Activated CD4-positive, alpha-beta T cell treated with anti-CD3 and anti-CD28 coated beads, Interleukin-2, amount 50 U/mL, for 4 hours (primary cell): ENCODE measurements at places on chromosomes 5 and 9.

GRCh38 chr5:128273736-128274135, 190.2 kb downstream of the SLC12A2 start:
- no peak for DNase-seq

DNA sequence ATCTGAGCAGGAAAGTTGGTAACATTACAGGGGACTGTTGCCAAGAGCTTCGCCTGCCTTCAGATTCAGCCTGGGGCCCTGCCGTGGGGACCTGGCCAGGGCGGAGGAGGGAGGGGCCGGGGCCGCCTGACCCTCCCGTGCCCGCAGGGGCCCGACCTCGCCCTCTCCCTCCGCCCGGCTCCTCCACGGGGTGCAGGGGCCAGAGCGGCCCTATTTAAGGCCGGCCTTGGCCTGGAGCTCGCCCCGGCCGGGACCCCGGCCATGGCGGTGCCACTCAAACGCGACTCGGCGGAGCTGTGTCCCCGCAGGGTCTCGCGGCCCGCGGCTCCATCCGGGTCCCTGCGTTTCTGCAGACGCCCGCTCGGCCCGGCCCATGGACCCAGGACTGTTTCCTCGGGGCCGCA, 757 bp downstream of the TMEM250 start:
- DNase-seq: no peak

DNA sequence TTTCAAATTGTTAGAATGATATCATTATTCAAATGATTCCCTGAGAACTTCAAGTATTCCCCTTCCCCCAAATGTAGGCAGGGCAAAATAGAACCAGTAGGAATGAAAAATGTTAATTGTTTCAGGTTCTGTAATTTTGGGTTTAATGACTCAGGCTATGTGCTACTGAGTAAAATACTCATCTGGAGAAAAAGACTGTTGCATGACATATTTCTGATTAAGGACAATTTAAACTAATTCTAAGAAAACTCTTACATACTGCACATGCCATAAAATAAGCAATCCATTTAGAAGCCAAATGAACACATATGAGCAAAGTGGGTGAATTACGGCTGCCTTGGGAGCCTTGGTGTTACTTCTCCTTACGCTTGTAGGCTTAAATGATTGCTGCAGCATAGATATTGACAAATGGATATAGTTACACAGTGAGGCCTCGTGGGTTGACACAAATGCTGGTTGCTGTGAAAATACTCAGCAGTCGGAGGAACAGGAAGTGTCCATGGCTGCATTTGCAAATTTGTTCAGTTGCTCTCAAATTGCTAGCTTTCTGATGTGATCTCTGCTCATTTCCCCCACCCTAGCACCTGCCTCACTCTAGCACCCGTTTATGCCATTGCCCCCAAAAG, 174.9 kb upstream of the DMAC1 start:
- no peak for DNase-seq

GRCh38 chr5:43635374-43635773, 32.4 kb downstream of the NNT start:
- no peak for DNase-seq

- DNase-seq: no peak
Observed at GRCh38 chr9:105282870-105283621, 38.6 kb downstream of the SLC44A1 start.

DNA sequence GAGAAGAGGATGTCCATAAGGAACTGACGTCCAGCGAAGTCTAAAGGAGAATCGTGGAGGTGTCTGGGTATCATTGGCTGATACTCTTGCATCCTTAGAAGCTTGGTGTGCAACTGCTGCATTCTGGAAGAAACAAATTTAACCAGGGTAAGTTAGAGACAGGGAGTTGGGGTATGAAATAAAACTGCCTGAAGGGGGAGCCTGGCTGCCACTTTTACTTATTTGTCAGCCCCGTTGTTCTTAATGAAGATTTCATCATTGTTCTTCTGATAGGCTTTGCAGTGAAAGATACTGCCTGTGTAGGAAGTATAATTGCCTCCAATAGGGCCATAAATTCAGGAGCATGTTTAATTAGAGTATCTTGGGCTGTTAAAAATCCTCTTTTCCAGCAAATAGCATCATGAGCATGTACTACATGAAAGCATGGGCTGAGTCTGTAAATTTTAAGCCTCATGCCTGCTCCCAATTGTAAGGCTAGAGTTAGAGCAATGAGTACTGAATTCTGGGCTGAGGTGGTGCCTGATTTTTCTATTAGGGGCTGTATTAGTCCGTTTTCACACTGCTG, 1264.5 kb upstream of the ACO1 start:
- DNase-seq: peak; percentile 25

GRCh38 chr9:12816656-12817101, 41.9 kb downstream of the LURAP1L start:
- no peak for DNase-seq

DNA sequence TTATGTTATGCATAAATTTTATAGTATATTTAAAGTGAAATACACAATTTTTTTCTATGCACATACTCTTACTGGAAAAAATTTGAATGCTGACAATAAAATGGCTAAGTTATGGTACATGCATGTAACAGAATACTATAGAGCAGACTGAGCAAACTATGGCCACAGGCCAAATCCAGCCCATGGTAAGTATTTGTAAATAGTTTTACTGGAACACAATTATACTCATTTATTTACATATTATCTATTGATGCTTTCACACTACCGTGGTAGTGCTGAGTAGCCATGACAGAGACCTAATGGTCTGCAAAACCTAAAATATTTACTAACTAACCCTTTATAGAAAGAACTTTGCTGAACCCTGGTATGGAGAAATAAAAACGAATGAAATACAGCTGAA, 45.7 kb downstream of the TEX10 start:
- DNase-seq: no peak

GRCh38 chr9:111601237-111602018, 2.0 kb upstream of the PTGR1 start:
- DNase-seq: no peak

- no peak for DNase-seq
Observed at GRCh38 chr9:129839324-129840023, 4.2 kb downstream of the USP20 start.

DNA sequence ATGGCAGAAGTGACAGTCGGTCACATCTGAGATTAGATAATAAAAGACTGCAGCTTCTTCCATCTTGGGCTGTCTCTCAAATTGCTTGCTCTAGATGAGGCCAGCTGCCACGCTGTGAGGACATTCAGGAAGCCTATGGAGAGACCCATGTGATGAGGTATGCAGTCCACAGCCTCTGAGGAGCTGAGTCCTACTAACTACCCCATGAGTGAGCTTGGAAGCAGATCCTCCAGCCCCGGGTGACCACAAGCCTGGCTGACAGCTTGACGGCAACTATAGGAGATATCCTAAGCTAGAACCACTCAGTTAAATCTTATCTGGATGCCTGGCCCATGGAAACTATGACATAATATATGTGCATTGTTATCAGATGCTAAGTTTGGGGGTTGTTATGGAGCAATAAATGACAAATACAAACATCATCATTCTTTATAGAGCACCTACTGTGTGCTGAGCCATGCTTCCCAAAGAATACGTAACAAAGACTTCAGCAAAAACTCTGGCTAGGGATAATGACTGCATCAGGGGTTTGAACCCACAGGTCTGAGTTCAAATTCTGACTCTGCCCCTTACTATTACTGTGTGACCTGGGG, 26.7 kb downstream of the KCNV2 start:
- DNase-seq: no peak

GRCh38 chr9:127218818-127219217, 45.8 kb upstream of the GARNL3 start:
- DNase-seq: no peak

GRCh38 chr5:156479849-156480248, 152.9 kb downstream of the SGCD start:
- DNase-seq: no peak

DNA sequence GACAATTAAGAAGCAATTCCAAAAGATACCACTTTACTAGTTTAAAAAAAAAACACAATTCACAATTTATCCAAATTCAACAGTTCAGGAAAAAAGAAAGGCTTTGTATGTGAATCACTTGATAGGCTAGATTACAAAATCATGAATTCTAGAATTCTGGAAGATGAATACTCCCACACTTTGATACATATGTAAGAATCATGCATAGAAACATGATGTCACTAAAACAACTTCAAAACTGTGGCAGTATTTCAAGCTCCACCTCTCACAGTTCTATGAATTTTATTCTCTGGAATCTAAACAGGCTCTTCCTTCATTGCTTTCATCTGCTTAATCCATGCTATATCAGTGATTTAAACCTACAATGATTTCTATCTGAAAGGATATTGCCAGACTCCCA, 51.0 kb downstream of the GNAQ start:
- no peak for DNase-seq

DNA sequence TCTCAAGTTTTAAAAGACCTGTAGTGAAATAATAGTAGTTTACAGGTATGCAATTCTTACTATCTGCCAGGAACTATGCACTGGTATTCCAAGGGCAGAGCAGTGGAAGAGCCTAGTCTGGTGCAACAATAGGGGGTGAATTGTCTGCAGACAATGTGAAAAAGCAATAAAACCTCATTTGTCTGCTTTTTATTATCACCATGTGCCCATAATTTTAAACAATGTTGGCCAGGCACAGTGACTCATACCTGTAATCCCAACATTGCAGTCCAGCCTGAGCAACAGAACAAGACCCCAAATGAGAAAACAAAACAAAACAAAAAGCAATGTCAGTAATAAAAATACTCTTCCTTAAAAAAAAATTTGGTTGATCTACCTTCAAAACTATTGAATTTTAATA, 12.2 kb upstream of the SLC44A1 start:
- DNase-seq: no peak

DNA sequence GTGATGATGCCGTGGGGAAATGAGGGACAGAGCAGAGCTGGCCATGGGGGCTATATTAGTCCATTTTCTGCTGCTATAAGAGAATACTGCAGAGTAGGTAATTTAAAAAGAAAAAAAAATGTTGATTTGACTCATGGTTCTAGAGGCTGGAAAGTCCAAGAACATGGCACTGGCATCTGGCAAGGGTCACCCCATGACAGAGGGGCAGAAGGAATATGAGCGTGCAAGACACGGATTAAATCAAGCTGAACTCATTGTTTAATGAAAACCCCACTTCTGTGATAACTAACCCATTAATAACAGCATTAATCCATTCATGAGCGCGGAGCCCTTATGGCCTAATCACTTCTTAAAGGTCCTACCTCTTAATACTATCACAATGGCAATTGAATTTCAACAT, 68.8 kb downstream of the SNX18 start:
- no peak for DNase-seq

DNA sequence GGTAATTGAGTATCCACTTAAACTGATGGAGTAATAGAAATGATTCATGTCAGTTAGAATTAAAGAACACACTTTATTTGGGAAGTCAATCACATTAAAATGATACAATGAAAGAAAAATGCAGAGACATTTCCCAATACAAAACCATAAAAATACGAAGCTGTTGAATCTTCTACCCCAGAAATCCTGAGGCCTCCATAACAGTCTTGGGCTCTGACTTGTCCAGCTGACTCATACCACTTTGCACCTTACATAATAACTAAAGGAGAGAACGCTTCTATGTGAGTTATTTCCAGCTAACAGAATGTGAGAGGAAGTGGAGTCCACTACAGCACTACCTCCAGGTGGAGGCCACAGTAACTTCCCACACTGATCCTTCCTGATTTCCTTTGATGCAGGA, 305.0 kb downstream of the MRPS30 start:
- DNase-seq: no peak

- DNase-seq: no peak
Observed at GRCh38 chr5:16935231-16936149, 598 bp downstream of the MYO10 start.

GRCh38 chr5:57437976-57438805, 44.4 kb downstream of the ACTBL2 start:
- DNase-seq: no peak

GRCh38 chr5:130747556-130747955, 417.5 kb downstream of the HINT1 start:
- no peak for DNase-seq

- no peak for DNase-seq
Observed at GRCh38 chr9:89666364-89666763, 61.6 kb downstream of the GADD45G start.

GRCh38 chr5:61279725-61280124, 52.3 kb upstream of the ZSWIM6 start:
- no peak for DNase-seq

DNA sequence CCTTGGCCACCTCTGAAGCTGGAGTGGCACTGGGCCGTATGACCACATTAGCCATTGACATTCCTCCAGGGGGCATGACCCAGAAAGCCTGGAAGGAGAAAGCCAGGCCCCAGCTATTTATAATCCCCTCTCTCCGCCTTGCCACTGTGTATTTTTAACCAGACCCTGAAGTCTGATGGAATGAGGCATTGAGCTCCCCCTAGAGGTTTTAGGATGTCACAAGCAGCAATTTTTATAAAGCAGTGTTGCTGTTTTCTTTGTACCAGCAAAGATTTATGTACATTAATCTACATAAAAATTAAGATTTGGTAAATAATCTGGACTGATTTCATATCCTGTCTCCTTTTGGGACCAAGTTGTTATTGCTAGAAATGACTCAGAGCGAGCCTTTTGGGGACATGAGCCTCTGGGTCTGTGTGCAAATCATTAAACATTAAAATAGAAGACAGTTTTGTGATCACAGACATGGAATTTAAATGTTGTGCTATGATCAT, 127.1 kb downstream of the TRIO start:
- no peak for DNase-seq

DNA sequence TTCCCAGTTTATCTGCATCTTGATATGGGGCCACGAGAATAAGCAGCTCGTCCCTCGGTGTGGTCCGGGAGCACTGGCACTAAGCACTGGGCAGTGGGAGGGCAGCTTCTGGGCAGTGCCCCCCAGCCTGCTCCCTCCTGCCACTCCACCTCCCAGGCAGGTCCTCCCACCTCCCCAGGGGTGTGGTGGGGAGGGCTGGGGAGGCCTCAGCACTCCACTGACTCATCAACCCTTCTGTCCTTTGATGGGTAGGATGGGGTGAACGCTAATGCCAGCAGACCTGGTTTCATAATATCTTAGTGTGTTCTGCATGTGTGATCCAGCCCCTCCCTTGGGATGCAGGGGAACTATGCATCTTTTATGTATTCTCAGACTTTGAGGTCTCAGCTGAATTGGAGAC, 62.2 kb upstream of the GNE start:
- no peak for DNase-seq

DNA sequence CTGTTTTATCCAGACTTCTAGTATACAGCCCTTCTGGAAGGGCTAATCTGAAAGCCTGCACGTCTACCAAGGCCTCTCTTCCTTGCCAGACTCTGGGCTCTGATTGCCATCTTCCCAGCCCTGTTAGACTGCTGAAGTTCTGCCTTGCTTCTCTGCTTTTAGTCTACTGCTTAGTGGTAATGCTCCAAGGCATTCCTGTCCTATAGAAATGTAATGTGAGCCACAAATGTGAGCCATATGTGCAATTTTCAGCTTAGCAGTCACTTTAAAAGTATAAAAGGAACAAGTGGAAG, 32.1 kb downstream of the WNK2 start:
- DNase-seq: no peak

- no peak for DNase-seq
Observed at GRCh38 chr9:124780060-124780756, 3.3 kb downstream of the OLFML2A start.

DNA sequence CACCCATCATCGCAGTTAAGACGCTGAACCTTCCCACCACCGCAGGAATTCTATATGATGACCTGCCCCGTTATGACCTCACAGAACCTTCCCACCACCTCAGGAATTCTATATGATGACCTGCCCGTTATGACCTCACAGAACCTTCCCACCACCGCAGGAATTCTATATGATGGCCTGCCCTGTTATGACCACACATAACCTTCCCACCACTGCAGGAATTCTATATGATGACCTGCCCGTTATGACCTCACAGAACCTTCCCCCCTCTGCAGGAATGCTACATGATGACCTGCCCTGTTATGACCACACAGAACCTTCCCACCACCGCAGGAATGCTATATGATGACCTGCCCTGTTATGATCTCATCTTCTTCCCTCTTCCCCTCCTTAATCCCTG, 64.3 kb downstream of the IRX1 start:
- no peak for DNase-seq
